ENCODE measurements at places on chromosomes 6 and 20.

DNA sequence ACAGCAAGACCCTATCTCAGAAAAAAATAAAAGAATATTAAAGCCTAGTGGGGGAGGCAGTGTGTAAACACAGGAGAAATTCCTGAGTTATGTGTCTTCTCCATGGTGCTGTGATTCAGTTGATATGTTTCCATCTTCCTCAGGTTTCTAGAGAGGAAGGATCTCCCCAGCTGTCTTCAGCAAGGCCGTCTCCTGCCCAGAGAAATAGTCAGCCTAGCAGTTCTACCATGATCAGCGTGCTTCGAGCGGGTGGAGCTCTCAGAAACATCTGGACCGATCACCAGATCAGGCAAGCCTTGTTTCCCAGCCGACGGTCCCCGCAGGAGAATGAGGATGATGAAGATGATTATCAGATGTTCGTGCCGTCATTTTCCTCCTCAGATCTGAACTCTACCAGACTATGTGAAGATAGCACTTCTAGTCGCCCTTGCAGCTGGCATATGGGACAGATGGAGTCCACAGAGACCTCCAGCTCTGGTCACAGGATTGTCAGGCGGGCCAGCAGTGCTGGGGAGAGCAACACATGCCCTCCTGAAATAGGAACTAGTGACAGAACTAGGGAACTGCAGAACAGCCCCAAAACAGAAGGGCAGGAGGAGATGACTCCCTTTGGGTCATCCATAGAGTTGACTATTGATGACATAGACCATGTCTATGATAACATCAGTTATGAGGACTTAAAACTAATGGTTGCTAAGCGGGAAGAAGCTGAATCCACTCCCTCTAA is 34.9 kb upstream of the MTHFD1L start:
- no peak for DNase-seq

- no peak for DNase-seq
Observed at GRCh38 chr6:28218312-28219248, 6.5 kb upstream of the ZSCAN9 start.

GRCh38 chr20:59813948-59814839 is 119.2 kb downstream of the SYCP2 start:
- no peak for DNase-seq

GRCh38 chr20:46282669-46283068 is 25.6 kb downstream of the CDH22 start:
- no peak for DNase-seq

DNA sequence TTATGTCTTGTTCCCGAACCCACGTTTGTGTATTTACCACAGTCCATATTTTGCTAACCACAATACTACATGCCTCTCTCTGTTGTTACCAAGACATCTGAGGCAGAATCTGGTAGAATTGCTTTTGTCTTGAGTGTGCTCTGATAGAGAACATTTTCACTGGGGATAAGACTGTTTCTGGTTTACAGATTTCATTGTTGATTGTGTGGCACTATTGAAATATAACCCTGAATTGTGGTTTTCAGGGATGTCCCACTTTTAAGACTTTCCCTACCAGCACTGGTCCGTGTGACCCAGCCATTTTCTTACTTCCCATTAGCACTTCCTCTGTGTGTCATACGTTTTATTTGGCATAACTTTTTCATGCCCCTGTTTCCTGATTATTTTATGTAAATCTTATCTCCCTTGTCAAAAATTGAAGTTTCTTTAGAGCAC is 12.2 kb downstream of the NCOA7 start:
- DNase-seq: no peak

GRCh38 chr6:4359108-4359730 is 223.8 kb upstream of the ECI2 start:
- DNase-seq: no peak

GRCh38 chr6:35258858-35259193 is 709 bp upstream of the ZNF76 start:
- no peak for DNase-seq
